ENCODE measurements at places on chromosomes 16 and 17. TPM values are rescaled to one million over a fixed set of nuclear protein-coding genes. Genes with fewer than 3 reads are reported as not detected.
A peak's percentile ranks its signal among the peaks of the same experiment; 100 is the strongest.

The SLC35G6 gene
- not detected for total RNA-seq

DNA sequence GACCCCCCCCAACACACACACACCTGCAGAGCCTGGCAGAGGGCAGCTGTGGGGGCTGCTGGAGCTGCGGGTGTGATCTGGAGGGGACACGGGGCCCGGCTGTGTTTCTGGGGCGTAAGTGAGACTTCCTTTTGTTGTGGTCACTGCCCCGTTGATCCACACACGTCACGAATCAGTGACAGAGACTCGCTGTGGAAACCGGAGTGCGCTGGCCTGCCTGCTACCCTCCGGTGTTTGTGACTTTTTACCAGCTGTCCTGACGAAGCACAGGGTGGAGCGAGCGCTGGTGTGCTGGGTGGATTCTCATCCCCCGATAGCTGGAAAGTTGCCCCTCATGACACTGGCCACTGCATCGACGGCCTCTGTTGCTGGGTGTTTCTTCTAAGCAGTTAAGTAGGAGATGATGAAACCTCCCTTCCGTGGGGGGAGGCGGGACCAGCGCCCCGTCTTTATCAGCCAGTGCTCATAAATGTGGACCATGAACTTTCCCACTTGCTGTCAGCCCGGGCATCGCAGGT is 2.3 kb downstream of the METRNL start:
- H3K27me3 ChIP-seq = peaks cover 9% of the 10 kb centered on the region
- H3K4me1 ChIP-seq = peaks cover 50% of the 10 kb centered on the region
- peak; percentile 43 for DNase-seq
- peak overlapping the region; percentile 64 for H3K4me3 ChIP-seq
- H3K27ac ChIP-seq = peak overlapping the region; percentile 42

The C16orf46 gene
- under 0.01 TPM for total RNA-seq

DNA sequence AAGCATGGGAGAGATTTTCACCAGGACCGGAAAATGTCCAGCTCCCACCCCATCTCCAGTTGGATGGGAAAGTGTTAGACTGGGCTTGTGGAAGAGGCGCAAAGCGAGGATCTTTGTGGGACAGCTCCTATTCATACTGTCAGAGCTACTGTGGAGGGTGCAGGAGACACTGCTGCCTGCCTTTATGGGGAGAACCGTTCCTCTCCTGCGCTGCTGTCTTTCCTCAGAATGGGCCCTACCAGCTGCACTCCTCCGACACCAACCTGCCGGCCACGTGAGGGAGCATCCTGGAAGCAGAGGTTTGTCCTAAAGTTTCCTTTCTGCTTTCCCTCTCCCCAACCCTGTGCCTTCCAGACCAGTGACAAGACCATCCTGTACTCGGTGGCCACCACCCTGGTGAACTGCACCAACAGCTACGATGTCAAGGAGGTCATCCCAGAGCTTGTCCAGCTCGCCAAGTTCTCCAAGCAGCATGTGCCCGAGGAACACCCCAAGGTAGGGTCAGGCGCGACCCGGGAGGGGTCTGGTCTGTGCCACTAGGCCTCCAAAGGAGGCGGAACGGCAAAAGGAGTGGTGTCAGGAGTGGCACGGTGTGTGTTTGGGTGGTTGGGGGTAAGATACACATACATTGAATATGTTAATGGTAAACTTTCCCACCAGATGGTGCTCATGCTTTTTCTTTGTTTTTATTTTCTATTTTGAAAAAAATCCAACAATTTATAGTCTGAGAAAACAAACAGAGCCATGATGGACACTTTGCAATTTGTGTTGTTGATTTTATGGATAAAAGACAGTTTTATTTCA is 23.0 kb downstream of the SLC35G3 start:
- H3K4me3 ChIP-seq = no peak overlapping the region
- peaks cover 4% of the 10 kb centered on the region for H3K4me1 ChIP-seq
- H3K27me3 ChIP-seq = peaks cover 3% of the 10 kb centered on the region
- no peaks in the 10 kb centered on the region for H3K36me3 ChIP-seq
- DNase-seq = peak; percentile 15

The KRT40 gene
- total RNA-seq = not detected

The GFER gene
- 8.6 TPM for total RNA-seq

The FOXJ1 gene
- total RNA-seq = not detected

GRCh38 chr16:49601576-49601975 is 228.0 kb downstream of the C16orf78 start:
- no peaks in the 10 kb centered on the region for H3K36me3 ChIP-seq
- H3K4me3 ChIP-seq = no peak overlapping the region
- H3K27me3 ChIP-seq = peaks cover 49% of the 10 kb centered on the region
- no peak overlapping the region for H3K27ac ChIP-seq
- no peaks in the 10 kb centered on the region for H3K4me1 ChIP-seq

The CLEC3A gene
- not detected for total RNA-seq

DNA sequence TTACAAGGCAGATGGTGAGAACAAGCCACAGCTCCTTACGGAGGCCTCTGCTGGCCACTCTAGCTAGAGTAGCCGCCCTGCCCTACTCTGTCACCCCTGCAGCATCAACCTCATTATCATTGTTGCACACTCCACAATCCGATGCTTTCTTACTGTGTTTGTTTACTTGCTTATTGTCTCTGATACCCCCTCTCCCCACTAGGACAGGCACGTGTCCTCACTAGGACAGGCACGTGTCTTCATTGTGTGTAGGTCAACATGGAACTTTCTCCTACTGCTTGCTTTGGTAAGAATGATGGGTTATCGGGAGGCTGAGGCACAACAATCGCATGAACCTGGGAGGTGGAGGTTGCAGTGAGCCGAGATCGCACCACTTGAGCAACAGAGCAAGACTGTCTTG is 63.9 kb downstream of the KNOP1 start:
- no peaks in the 10 kb centered on the region for H3K4me1 ChIP-seq
- DNase-seq = no peak
- peaks cover 42% of the 10 kb centered on the region for H3K36me3 ChIP-seq
- H3K27ac ChIP-seq = no peak overlapping the region
- no peaks in the 10 kb centered on the region for H3K27me3 ChIP-seq
- H3K4me3 ChIP-seq = no peak overlapping the region

The KRT16 gene
- total RNA-seq = not detected

DNA sequence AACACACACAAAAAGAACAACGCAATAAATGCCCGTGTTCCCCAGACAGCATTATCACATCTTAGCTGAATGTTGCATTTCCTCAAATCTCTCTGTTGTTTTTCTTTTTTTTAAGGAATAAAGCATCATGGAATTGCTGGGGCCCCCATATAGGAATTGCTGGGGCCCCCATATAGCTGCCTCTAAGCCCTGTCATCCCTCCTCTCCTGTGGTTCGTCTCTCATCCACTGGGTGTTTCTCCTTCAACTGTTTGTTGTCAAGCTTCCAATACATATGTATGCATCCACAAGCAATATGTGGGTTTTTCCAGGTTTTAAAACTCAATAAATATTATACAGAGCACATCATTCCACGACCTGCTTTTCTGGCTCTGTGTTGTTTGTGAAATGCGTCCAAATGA is 43.2 kb downstream of the HSBP1 start:
- H3K27ac ChIP-seq = no peak overlapping the region
- H3K27me3 ChIP-seq = peaks cover 31% of the 10 kb centered on the region
- H3K36me3 ChIP-seq = no peaks in the 10 kb centered on the region
- no peak overlapping the region for H3K4me3 ChIP-seq

The PNMT gene
- total RNA-seq = not detected

The SDR42E2 gene
- total RNA-seq = not detected

The MYH3 gene
- total RNA-seq = 0.54 TPM

DNA sequence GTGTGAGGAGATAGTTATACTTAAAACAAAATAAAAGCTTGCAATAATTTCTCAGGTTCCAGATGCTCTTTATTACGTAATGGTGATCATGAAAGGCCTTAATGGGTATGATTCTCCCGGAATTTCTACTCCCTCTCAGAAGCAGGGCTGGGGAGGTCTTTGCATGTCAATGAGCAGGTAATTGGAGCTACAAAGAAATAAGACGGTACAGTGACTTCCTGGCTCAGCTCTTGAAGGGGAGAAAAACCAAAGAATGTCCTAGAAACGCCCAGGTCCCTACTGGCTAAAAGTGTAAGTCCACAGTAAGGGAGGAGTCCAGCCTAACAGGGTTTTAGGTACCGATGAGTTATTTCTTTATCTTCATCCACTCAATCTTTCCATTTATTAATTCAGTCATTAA is 390.9 kb downstream of the TMEM114 start:
- DNase-seq = no peak
- H3K4me3 ChIP-seq = no peak overlapping the region
- H3K4me1 ChIP-seq = no peaks in the 10 kb centered on the region
- no peaks in the 10 kb centered on the region for H3K27me3 ChIP-seq
- no peak overlapping the region for H3K27ac ChIP-seq

- H3K4me3 ChIP-seq = no peak overlapping the region
- no peak overlapping the region for H3K27ac ChIP-seq
- DNase-seq = no peak
- H3K36me3 ChIP-seq = no peaks in the 10 kb centered on the region
- H3K27me3 ChIP-seq = peaks cover 15% of the 10 kb centered on the region
Measured at GRCh38 chr17:61586031-61586566, 4.9 kb downstream of the NACA2 start.

The TMC8 gene
- total RNA-seq = not detected

DNA sequence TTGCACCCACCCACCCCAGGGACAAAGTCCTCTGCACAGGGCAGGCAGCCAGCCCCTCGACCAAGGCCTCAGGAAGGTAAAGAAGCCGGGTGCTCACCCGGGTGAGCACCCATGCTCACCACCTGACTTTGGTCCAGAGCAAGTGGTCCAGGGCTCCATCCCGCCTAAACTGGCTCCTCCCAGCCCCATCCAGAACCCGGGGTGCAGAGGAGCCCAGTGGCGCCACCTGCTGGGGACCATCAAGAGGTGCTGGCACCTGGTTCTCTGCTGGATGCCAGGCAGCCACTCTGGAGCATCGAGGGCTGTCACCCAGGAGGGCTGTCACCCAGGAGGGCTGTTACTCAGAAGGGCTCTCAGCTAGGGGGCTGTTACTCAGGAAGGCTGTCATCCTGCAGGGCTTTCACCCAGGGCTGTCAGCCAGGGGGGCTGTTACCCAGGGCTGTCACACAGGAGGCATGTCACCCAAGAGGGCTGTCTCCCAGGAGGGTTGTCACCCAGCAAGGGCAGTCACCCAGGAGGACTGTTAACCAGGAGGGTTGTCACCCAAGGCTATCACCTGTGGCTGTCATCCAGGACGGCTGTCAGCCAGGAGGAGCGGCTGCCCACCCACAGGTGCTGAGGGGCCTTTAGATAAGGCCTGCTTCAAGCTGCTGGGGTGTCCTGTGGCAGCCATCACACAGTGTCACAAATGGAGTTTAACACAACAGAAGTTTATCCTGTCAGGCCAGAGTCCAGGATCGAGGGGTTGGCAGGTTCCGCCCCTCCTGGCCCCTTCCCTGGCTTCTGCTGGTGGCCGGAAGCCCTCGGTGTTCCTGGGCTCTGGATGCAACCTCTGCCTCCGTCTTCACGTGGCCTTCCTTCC is 98.5 kb downstream of the TNFRSF13B start:
- H3K4me1 ChIP-seq = no peaks in the 10 kb centered on the region
- H3K27ac ChIP-seq = no peak overlapping the region

The SCN4A gene
- not detected for total RNA-seq

The GP2 gene
- not detected for total RNA-seq

All from IMR-90 (cell line).